Natural killer cell (primary cell): ENCODE measurements at places on chromosomes 3 and 15. TPM values are rescaled to one million over a fixed set of nuclear protein-coding genes. Genes with fewer than 3 reads are reported as not detected.

DNA sequence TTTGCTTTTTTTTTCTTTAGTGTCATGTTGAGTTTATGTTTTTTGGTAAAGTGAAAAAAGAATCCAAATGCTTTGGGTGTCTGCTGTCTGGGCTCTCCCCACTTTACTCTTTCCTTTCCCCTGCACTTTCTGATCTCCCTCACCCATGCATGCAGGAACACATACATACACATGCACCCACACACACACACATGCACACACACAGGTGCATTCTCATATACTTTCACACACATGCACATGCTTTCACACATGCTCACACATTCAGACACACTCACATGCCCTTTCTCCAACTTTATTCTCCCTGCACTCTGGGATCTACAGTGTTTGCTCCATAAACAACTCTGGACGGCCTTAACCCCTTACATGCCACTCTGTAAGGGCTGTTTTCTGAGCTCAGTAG, 46.4 kb upstream of the CFAP161 start:
- no peak overlapping the region for H3K4me3 ChIP-seq
- DNase-seq = no peak

DNA sequence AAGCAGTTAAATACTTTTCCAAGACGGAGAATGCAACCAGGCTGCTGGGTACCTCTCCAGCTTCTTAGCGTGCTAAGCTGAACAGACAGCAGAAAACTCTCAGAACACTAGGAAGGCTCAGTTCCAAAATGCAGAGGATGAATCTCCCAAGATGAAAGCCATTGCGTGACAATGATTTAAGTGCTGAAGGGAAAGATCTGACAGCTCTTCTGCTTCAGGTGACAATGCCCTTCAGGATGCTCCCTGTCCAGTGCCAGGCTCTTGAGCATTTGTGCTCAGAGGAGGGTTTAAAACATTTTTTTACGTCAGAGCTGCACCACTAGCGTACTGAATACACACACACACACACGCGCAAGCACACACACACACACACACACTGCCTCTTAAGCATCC, 26.3 kb downstream of the ARHGEF3 start:
- H3K4me3 ChIP-seq = no peak overlapping the region
- no peaks in the 10 kb centered on the region for H3K27me3 ChIP-seq
- no peak for DNase-seq
- peaks cover 55% of the 10 kb centered on the region for H3K4me1 ChIP-seq

The WDR53 gene
- total RNA-seq = 14.7 TPM

GRCh38 chr15:52082197-52083036, 30.2 kb downstream of the BCL2L10 start:
- no peak overlapping the region for H3K27ac ChIP-seq
- no peak overlapping the region for H3K4me3 ChIP-seq
- no peak for DNase-seq
- peaks cover 17% of the 10 kb centered on the region for H3K4me1 ChIP-seq
- H3K36me3 ChIP-seq = no peaks in the 10 kb centered on the region

GRCh38 chr15:44219073-44219472, 24.0 kb upstream of the FRMD5 start:
- no peak overlapping the region for H3K4me3 ChIP-seq
- DNase-seq = no peak
- no peak overlapping the region for H3K27ac ChIP-seq
- no peaks in the 10 kb centered on the region for H3K27me3 ChIP-seq
- H3K4me1 ChIP-seq = no peaks in the 10 kb centered on the region
- H3K36me3 ChIP-seq = no peaks in the 10 kb centered on the region

GRCh38 chr3:23479026-23479425, 275.9 kb downstream of the UBE2E2 start:
- no peaks in the 10 kb centered on the region for H3K36me3 ChIP-seq
- no peaks in the 10 kb centered on the region for H3K4me1 ChIP-seq
- no peak for DNase-seq
- H3K27ac ChIP-seq = no peak overlapping the region
- no peaks in the 10 kb centered on the region for H3K27me3 ChIP-seq
- H3K4me3 ChIP-seq = no peak overlapping the region

DNA sequence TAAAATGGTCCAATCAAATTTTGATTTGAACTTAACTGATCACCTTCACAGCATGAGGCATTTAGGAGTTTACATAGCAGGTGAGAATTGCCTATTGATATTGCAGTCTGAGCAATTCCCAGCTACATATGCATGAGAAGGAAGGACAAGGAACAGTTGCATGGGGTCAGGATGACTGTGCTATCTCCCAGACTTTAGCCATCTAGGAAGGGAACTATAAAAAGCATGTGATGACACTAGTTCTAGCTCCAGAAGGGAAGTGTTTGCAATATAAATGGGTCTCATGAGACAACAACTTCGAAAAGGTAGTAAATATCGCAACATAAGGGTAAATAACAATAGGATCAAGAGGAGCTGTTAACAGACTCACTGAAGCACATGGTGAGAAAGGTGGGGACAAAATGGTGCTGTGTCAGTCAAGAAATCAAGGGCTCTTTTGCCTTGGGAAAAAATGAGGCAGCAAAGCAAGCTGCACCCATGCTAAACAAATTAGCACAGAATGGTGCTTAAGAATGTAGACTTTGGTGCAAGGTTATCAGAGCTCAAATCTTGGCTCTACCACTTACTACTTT, 90.4 kb upstream of the SLC2A2 start:
- no peak overlapping the region for H3K27ac ChIP-seq
- no peaks in the 10 kb centered on the region for H3K27me3 ChIP-seq
- H3K36me3 ChIP-seq = peaks cover 21% of the 10 kb centered on the region
- no peak overlapping the region for H3K4me3 ChIP-seq
- no peak for DNase-seq
- H3K4me1 ChIP-seq = no peaks in the 10 kb centered on the region

The UPK1B gene
- not detected for total RNA-seq

DNA sequence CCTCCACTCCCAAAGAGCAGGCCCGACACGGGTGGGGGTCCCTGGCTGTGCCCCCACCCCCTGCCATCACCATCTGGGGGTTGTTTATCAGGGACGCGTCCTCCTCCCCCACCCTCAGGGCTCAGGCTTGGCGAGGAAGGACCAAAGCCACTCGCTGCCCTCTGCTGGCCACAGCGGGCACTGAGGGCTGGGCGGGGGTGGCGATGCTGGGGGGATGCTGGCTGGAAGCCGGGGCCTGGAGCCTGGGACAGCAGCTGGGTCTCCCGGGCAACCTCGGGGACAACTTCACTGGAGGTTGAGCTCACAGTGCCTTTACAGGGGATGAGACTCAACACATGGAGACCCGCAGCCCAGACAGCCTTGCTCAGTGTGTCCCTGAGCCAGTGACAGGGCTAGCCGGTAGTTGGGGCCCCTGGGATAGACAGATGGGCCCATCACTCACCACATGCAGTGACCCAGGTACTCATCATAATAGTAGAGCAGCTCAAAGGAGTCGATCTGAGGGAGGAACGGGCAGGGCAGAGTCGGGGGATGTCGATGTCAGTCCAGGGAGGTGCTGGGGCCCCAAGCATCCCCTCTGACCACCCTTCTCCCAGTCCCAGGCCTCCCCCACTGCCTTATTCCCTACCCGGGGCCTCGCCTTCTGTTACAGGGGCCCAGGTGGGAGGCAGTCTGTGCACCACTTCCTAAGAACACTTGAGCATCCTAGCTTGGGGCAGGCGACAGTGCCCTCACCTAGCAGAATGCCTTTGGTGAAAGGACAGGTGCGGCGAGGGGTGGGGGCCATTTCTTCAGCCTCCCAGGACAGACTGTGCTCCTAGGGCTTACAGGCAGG, 5.9 kb upstream of the CALML4 start:
- peak; percentile 30 for DNase-seq
- H3K27me3 ChIP-seq = no peaks in the 10 kb centered on the region
- no peaks in the 10 kb centered on the region for H3K36me3 ChIP-seq
- no peak overlapping the region for H3K27ac ChIP-seq

DNA sequence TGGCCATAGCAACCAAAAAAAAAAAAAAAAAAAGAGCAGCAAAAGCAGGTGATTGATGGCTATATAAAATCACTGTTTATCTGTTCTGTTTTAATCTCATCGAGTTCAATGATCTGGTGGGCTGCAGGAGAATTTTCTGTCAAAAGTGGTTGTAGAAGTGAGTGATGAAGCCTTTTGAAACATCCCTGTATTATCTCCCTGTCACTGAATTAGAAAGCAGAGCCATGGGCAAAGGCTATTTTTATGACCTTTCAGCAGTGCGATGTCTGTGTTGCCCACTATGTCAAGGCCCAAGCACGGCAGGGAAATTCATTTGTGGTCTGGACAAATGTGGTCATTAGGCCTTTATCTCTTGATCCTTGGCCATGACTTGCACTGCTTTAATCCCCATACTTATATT, 59.9 kb downstream of the OTOL1 start:
- H3K36me3 ChIP-seq = no peaks in the 10 kb centered on the region
- no peak overlapping the region for H3K4me3 ChIP-seq
- no peak overlapping the region for H3K27ac ChIP-seq
- no peak for DNase-seq
- peaks cover 3% of the 10 kb centered on the region for H3K27me3 ChIP-seq

The MME gene
- not detected for total RNA-seq

DNA sequence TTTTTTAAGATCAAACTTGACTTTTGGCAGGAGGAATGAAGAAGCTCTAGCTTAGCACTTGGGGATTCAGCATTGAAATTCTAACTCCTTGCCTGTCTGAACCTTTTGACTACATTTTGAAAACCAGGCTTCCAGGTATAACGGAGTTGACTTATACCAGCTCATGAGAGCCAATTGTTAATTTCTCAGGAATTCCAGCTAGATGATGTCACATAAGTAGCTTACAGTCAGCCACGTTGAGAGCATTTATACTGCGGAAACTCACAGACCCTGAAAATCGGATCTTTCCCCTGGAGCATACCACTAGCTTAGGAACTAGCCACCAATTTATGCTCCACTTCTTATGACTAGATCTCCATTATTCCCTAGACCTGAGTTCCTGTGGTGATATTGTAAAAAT, 321.4 kb upstream of the DPH6 start:
- no peaks in the 10 kb centered on the region for H3K27me3 ChIP-seq
- DNase-seq = no peak
- no peaks in the 10 kb centered on the region for H3K36me3 ChIP-seq
- no peak overlapping the region for H3K4me3 ChIP-seq
- no peaks in the 10 kb centered on the region for H3K4me1 ChIP-seq

DNA sequence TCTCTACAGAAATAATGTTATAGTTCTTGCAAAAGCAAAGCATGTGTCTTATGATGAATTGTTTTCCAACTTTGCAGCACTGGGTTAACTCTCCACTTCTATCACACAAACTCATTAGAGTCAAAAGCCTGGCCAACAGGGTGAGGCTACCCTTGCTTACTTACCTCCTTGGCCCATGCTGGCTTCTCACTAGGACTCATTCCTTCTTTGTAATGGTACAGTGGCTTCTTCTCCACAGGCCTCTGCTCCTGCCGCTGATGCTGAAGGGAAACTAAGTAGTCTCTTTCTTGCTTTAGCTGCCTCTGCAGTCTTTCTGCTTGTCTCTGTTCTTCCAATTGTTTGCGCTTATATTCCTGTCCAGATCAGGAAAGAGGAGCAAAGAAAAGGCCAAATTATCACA, 111.5 kb upstream of the SLC2A2 start:
- H3K27me3 ChIP-seq = no peaks in the 10 kb centered on the region
- H3K4me3 ChIP-seq = no peak overlapping the region
- peaks cover 48% of the 10 kb centered on the region for H3K36me3 ChIP-seq
- no peaks in the 10 kb centered on the region for H3K4me1 ChIP-seq

The PPP2R3A gene
- 0.35 TPM for total RNA-seq

The CNOT10 gene
- total RNA-seq = 53.8 TPM

The RTP3 gene
- not detected for total RNA-seq

DNA sequence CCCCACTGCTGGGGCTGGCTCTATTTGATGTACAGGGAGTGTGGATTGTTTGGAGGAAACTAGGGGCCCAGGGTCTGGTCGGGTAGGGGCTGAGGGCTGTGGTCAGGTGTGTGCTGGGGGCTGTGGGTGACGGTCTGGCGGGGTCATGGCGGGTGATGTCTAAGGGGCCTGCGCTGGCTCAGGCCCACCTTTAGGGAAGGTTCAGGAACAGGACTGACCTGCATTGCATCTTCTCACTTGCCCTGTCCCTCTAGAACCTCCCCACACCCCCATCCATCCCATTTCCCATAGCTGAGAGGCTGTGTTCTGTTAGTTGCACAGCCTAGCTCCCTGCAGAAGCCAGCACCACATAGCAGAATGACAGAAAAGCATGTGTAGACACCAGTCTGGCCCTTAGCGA, 39.1 kb downstream of the SCN5A start:
- no peak overlapping the region for H3K27ac ChIP-seq
- no peaks in the 10 kb centered on the region for H3K36me3 ChIP-seq
- no peak for DNase-seq
- no peaks in the 10 kb centered on the region for H3K4me1 ChIP-seq

DNA sequence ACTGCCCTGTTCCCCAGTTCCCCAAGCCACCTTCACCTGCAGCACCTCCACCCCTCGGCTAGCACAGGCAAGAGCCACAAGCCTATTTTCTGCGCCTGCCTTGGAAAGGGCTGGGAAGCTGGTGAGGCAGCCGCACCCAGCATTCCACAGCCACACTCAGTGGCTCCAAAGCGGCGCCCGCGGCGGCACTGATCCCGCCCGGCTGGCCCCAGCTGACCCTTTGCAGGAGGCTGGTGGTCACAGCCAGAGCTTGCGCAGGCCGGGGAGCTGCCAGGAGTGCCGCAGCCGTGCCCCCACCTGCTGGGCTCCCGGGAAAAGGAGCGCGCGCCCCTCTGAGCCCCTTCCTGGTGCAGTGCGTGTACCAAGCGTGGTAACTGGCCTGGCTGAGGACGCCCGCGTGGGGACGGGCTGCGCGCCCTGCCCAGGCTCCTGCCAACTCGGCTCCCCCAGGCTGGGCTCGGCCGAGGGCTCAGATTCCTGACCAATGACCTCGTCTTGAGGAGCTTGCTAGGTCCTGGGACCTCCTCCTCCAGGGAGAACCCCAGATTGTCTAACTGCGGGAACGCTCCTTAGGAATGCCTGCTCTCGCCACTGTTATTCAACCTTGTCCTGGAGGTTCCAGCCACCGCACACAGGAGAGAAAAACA, 13.3 kb downstream of the GRAMD2A start:
- no peak overlapping the region for H3K4me3 ChIP-seq
- no peak for DNase-seq
- H3K36me3 ChIP-seq = no peaks in the 10 kb centered on the region
- H3K27ac ChIP-seq = no peak overlapping the region
- H3K4me1 ChIP-seq = no peaks in the 10 kb centered on the region

The PPP1R14D gene
- not detected for total RNA-seq

The ANKRD63 gene
- total RNA-seq = not detected

The SGO1 gene
- 1.4 TPM for total RNA-seq

GRCh38 chr15:71472566-71472965, 337.8 kb upstream of the NR2E3 start:
- no peaks in the 10 kb centered on the region for H3K27me3 ChIP-seq
- no peak for DNase-seq
- no peak overlapping the region for H3K27ac ChIP-seq
- H3K4me1 ChIP-seq = no peaks in the 10 kb centered on the region
- H3K4me3 ChIP-seq = no peak overlapping the region

- peak overlapping the region; percentile 14 for H3K4me3 ChIP-seq
- H3K36me3 ChIP-seq = no peaks in the 10 kb centered on the region
- no peaks in the 10 kb centered on the region for H3K27me3 ChIP-seq
- peaks cover 77% of the 10 kb centered on the region for H3K4me1 ChIP-seq
Observed at GRCh38 chr15:90099072-90099867, 3.0 kb downstream of the IDH2 start.

The STX19 gene
- not detected for total RNA-seq

GRCh38 chr3:71585131-71585530, 1.6 kb upstream of the FOXP1 start:
- DNase-seq = no peak
- H3K36me3 ChIP-seq = no peaks in the 10 kb centered on the region
- H3K4me1 ChIP-seq = peaks cover 21% of the 10 kb centered on the region

GRCh38 chr3:15102836-15103235, 3.9 kb upstream of the RBSN start:
- H3K27me3 ChIP-seq = no peaks in the 10 kb centered on the region
- no peak for DNase-seq
- no peak overlapping the region for H3K27ac ChIP-seq
- H3K36me3 ChIP-seq = no peaks in the 10 kb centered on the region
- no peak overlapping the region for H3K4me3 ChIP-seq
